Muscle of leg (tissue), 16 donors: ENCODE measurements at places on chromosomes 1 and 21. TPM values are rescaled to one million over a fixed set of nuclear protein-coding genes. Genes with fewer than 3 reads are reported as not detected.
A peak's percentile ranks its signal among the peaks of the same experiment; 100 is the strongest.

DNA sequence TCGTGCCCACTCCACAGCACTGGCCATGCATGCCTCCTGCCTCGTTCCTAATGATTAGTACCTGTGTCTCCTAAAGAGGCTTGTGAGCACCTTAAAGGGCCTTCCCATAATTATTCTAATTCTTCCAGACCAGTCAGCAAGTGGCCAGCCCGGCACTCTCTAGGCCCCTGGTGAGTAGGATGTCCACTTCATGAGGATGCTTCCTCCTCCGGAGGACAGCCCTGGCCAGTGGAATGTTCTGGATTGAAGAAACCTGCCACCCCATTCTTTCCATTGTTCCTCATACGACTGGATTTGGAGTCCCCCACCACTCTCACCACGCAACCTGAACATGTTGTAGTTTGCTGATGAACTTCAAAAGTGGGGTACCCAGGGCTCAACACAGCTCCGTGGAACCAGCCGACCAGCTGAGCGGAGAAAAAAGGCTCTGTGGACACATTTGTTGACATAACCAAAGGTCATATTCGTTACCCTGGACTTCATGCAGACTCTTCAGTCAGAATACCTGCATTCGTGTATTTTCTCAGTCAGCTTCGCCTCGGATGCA lies 46.7 kb upstream of the LBR start:
- DNase-seq = no peak

DNA sequence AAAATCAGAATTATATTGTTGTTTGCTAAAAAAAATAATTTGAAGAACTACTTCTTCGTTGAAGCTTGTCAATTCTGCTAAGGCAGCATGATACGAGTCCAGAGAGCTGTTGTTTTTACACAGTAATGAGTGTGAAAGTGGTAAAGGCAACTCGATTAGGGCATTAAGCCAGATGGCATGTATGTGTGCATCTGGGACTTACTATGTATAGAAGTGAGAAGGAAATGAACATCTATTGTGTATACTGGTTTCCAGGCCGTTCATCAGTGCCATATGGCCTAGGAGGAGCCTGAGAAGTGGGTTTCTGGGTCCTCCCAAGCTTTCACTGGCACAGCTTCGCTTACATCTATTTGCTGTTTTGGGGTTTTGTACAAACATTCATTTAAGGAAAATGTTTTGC lies 5.7 kb downstream of the CTPS1 start:
- DNase-seq = peak; percentile 63

GRCh38 chr1:172483448-172483847 lies 39.6 kb upstream of the PIGC start:
- no peak for DNase-seq

- no peak for DNase-seq
Observed at GRCh38 chr21:42199868-42200463, 19.0 kb upstream of the ABCG1 start.

OPTC gene
- not detected for total RNA-seq

GRCh38 chr1:13730751-13731482 lies 30.9 kb downstream of the PRDM2 start:
- peak; percentile 37 for DNase-seq

DNA sequence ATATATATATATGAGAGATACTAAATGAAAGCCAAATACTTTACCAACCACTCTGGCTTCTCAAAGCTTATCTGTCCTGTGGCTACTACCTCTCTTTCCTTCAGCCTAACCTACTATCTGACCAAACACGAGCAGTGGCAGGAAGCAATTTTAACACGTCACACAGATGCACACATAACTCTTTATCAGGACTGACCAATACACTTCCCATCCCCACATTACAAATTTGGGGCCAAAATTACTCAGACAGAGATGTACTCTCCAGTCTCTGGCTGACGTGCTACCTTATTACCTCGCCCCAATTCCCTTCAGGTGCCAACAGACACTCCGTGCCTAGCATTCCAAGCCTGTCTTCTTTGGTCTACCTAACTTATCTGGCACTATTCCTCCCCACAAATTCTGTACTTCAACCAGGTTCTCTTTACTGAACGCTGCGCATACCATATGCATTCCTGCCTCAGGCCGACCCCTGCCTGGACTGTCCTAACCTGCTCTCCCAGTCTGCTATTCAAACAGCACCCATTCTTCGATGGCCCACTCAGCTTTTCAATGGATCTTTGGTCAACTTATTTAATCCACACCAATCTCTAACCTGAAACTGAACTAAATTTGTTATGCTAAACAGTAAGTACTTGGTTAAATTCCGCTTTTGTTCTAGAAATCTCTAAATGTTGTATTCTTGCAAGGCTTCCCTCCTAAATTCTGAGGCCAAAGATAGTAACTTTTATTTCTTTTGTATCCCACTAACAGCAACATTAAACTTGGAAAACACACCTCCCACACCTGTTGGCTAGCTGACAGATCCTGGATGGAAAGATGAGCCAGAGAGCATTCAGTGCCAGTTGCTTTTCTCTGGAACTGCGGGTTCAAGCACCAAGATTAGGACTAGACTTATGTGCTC lies 27.9 kb downstream of the RERE start:
- no peak for DNase-seq

- no peak for DNase-seq
Observed at GRCh38 chr1:223144431-223144830, 1.4 kb upstream of the TLR5 start.

SORT1 gene
- 11.6 TPM for total RNA-seq

AMY1C gene
- total RNA-seq = not detected

GRCh38 chr1:231016966-231017365 lies 23.1 kb downstream of the FAM89A start:
- no peak for DNase-seq

CCDC28B gene
- 63.7 TPM for total RNA-seq

- no peak for DNase-seq
Observed at GRCh38 chr1:111585447-111586086, 34.0 kb upstream of the RAP1A start.

ZSWIM5 gene
- 0.35 TPM for total RNA-seq

GRCh38 chr1:53557830-53558738 lies 98.9 kb downstream of the DMRTB1 start:
- no peak for DNase-seq

DNA sequence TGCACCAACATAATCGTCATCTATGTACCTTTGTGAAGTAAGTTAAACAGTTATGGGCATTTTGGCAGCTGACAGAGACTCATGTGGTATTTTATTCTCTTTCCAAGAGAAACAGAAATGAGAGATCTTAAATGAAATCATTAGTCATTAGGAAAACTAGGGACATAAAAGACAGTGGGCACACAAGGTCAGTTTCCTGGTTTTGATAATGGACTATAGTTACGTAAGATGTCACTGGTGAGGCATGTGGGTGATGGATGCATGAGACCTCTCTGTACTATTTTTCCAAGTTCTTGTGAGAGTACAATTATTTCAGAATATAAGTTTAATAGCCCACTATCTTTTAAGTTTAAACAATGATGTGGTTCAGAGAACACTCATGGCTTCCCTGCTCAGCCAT lies 216.9 kb downstream of the APP start:
- DNase-seq = no peak

GRCh38 chr1:70140343-70140742 lies 65.0 kb downstream of the LRRC40 start:
- peak; percentile 97 for DNase-seq

GRCh38 chr21:37063433-37063832 lies 9.4 kb downstream of the PIGP start:
- no peak for DNase-seq
